ENCODE measurements at places on chromosomes 7 and 10.

DNA sequence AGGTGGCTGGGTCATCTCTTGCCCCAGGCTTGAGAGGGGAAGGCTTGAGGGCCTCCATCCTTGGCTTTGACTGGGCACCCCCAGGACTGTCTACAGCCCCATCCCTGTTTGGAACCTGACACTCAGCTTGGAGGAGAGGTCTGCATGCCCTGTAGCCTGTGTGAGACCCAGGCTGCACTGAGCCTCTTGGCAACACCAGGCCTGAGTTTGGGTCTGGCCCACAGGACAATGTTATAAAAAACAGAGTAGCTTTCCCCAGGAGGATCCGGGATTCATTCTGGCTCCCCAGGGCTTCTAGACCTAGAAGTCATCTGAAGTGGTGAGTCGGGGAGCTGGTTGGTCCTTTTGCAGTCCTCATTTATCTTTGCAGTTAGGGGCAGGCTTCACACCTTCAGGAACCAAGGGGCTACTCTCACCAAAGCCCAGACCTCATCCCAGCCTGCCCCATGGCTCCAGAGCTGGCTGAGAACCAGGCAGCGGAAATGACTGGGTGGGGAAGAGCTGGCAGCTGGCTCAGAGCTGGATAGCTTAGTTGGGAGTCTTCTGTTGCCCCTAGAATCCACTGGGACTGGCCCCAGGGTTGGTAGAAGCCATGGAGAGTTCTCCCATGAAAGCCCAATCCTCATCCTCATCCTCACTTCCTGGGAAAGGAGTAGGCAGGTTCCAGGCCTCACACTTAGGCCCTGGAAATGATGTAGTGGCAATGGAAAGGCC is 68.8 kb downstream of the ADCYAP1R1 start:
- DNase-seq = no peak

DNA sequence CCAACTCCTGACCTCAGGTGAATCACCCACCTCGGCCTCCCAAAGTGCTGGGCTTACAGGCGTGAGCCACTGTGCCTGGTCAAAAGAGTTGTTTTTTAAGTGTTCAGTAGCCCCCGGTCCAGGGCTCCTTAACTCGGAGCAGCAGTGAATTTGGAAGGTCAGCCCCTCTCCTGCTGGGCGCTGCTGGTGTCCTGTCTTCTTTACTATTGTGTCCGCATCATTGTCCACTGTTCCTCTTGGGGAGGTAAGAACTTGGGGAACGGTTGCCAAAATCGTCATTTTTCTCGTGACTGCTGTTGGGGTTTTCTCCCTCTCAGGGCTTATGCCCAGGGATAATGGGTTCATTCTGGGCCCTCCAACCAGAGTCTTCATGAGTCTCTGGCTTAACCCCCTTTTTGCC is 46.7 kb downstream of the CAMK1D start:
- DNase-seq = no peak

DNA sequence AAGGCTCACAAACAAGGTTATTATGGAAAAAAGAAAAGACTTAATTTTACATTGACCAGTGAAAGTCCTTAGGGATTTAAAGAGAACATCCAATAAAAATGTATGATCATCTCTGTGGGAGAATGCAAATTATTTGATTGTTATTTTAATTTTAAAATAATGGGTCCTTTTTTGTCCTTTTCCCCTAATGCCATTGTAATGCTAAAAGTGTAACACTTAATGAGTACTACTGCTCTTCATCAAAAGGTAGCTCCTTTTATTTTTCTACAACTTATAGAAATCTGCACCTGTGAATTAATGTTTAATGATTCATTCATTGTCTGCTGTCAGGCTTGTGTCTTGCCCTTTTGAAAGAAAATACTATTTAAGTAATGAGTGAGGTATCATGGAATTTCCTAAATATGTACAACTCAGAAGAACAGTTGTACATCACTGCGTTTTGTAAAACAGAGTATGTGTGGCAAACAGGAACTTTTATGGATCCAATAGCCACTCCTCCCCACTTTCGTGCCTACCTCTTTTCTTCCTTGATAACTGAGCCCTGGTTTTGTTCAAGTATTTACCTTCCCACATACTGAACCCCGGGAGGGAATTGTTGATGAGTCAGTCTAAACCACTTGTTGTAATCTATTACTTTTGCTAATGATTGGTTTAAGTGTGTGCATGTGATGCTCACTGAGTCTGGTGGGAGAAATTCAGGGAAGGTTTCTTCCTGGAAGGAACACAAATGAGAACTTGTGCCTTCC is 19.9 kb upstream of the TRUB1 start:
- peak; percentile 57 for DNase-seq

- no peak for DNase-seq
These were observed 190.4 kb upstream of the LYZL1 start for GRCh38 chr10:29098423-29098822.

- DNase-seq = peak; percentile 85
These were observed 48.3 kb downstream of the ZNF783 start for GRCh38 chr7:149310113-149310836.

Data from ELR (cell line).